ENCODE measurements at places on chromosomes 3 and 15.

GRCh38 chr15:92681141-92681631 is 25.6 kb upstream of the FAM174B start:
- peak; percentile 82 for DNase-seq

DNA sequence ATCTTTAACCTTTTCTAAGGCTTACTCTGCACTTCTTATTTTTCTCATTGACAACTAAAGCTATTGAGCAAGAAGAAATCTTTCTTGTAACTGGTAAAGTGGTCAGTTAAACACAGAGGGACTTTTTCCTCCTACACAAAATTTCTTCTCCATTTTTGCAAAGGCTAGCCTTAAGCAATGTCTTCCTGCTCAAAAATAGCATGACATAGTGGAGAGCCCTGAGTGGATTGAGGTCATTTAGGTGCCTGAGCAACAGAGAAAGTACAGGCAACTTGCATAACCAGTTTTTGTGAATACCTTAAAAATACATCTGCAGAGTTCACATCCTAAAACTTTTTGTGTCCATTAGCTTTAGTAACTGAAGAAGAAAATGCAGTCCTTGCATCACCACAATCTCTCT is 144.7 kb upstream of the TTC14 start:
- no peak for DNase-seq

DNA sequence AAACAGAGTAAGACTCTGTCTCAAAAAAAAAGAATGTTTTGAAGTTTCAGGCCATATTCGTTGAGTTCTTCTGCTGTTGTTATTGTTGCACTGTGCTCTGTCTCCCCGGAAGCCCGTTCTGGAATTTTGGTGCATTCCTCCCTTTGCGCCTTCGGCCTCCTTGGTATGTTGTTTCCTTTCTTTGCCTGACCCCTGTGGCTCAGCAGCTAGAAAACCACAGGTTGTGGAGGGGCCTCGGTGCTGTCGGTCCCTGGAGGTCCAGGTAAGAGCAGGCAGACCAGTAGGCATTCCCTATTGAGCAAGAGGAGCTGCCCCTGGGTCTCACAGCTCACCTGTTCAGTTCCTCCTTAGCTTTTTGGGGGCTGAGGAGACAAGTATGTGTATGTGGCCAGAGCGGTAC is 51.0 kb upstream of the DLG1 start:
- DNase-seq, result no peak

DNA sequence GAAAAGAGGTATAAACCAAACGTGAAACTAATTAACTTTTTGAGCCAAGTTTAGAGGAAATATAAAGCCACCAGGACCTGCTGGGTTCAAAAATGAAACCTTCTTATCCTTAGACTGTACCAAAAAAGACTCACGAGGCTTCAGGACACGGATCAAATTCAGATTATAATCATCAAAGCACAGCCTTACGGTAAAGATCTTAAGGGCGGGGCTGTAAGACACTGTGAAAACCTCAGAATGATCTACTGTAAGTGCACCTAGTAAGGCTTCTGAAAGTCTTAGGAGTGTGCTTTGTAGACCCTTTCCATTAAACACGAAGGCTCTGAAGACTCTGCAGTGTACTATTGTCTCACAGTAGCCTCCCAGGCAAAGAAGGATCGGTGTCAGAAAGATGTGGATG is 26.8 kb downstream of the TARS3 start:
- DNase-seq, result no peak

DNA sequence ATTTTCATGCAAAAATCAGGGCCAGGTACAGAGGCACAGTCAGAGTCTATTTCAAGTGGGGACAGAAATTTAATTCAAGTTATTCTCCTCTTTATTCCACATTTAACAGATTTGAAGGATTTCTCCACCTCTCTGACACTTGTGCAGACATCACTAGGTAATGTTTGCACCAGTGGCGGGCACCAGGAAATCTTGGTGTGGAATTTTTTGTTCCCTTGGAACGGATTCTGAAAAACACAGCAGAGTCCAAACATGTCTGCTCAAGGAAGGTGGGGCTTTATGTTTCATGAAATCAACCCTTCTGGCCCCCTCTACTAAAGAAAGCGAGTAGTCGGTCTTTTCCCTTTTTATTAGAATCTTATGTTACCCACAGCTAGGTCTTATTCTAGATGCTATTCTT is 271.2 kb upstream of the MDFIC2 start:
- DNase-seq, result no peak

- DNase-seq, result no peak
These were observed 24.9 kb downstream of the NIPA2 start for GRCh38 chr15:22863356-22863755.

Measured in retinal pigment epithelial cell (primary cell).